ENCODE measurements at places on chromosomes 3 and 15.

GRCh38 chr15:95265419-95265997 is 1034.1 kb downstream of the MCTP2 start:
- peak; percentile 34 for DNase-seq

GRCh38 chr15:73075160-73075859 is 23.0 kb downstream of the NEO1 start:
- no peak for DNase-seq

- no peak for DNase-seq
These were observed 40.0 kb downstream of the CRTAP start for GRCh38 chr3:33153782-33154181.

DNA sequence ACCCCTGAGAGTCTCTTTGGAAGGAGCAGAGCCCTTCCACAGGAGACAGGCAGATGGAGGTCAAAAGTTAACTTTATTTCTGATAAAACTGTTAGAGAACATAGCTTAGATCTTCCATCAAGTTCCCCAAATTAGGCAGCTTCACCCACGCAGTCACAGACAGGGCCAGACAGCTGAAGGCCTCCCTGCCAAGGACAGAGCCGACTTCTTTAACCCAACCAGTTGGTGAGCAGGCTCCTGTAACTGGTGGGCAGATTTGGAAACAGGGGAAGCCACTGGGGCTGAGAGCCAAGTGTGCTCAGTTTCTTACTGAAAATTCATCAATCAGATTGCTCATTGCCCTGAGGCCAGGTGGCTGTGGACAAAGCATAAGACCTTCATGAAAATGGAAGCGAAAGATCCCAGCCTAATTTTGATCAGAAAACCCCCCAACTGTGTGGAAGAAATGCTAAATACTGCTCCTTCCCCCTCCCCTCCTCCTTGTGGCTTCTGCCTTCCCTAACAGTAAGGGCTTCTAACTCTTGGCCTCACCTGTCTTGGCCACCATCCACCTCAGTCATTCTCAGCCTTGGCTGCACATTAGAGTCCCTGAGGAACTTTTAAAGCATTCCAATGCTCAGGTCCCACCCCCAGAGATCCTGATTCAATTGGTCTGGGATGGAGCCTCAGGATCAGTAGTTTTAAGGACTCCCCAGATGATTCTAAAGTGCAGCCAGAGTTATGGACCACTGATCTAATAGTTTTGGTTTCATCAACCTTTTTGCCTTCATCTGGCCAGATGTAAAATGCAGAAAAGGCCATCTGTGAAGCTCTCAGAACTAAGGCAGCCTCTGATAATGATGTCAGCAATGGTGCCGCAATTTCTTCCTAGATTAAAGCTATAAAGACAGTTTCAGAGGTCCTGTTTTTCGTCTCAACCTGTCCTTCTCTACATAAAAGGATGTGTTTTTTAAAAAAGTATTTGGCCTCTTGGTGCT is 11.5 kb downstream of the CLRN1 start:
- DNase-seq, result no peak

DNA sequence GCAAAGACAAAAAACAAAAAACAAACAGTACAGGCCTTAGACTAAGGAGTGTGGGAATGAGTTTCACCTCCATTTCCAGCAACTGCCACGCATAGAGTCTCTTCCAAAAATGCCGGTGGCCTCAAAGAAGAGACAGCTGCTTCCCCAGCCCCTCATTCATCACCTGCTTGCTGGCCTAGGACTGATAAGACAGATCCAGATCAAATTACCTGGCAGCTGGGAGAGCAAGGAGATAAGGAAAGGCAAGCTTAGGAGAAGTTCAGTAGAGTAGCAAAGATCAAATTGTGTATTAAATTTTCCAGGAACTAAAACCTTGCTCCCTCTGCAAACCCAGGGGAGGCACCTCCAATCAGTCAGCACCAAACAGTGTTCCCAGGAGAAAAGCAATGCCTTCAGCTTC is 325.8 kb upstream of the CTNNB1 start:
- DNase-seq, result no peak

- peak; percentile 59 for DNase-seq
These were observed 145.3 kb upstream of the ROPN1 start for GRCh38 chr3:124137216-124137615.

GRCh38 chr3:123372686-123373473 is 76.0 kb downstream of the ADCY5 start:
- no peak for DNase-seq

DNA sequence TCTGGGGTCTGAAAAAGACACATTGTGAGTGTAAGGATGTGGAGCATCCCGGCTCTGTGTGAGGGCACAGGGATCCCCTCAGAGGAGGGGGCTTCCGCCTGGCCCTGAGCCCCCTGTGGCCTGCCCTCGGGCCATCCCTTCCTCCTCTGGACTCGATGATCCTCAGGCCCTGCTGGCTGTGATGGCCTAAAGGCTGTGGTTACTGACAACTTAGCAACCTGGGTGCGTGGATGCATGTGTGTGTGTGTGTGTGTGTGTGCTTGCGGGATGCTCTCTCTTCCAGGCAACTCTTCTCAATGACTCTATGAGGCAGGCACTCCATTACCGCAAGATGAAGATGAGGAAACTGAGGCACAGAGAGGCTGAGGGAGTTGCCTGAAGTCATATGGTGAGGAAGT is 66.0 kb downstream of the ASB7 start:
- DNase-seq, result no peak

DNA sequence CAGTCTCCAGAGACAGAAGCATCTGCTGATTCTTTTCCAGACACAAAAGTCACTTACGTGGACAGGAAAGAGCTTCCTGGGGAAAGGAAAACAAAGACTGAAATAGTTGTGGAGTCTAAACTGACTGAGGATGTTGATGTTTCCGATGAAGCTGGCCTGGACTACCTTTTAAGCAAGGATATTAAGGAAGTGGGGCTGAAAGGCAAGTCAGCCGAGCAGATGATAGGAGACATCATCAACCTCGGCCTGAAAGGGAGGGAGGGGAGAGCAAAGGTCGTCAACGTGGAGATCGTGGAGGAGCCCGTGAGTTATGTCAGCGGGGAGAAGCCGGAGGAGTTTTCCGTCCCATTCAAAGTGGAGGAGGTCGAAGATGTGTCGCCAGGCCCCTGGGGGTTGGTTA is 25.4 kb downstream of the SYNM start:
- no peak for DNase-seq

- DNase-seq, result no peak
These were observed 15.1 kb upstream of the CCR2 start for GRCh38 chr3:46338840-46339239.

- peak; percentile 28 for DNase-seq
These were observed 2.7 kb upstream of the CRELD1 start for GRCh38 chr3:9930804-9931418.

- no peak for DNase-seq
These were observed 18.1 kb upstream of the SMCO1 start for GRCh38 chr3:196533260-196533681.

- no peak for DNase-seq
These were observed 1.6 kb downstream of the CYP11A1 start for GRCh38 chr15:74365598-74366445.

- DNase-seq, result no peak
These were observed 53.0 kb upstream of the GYG1 start for GRCh38 chr3:148938306-148938705.

- no peak for DNase-seq
These were observed 503.5 kb downstream of the FGF12 start for GRCh38 chr3:192223815-192224214.

DNA sequence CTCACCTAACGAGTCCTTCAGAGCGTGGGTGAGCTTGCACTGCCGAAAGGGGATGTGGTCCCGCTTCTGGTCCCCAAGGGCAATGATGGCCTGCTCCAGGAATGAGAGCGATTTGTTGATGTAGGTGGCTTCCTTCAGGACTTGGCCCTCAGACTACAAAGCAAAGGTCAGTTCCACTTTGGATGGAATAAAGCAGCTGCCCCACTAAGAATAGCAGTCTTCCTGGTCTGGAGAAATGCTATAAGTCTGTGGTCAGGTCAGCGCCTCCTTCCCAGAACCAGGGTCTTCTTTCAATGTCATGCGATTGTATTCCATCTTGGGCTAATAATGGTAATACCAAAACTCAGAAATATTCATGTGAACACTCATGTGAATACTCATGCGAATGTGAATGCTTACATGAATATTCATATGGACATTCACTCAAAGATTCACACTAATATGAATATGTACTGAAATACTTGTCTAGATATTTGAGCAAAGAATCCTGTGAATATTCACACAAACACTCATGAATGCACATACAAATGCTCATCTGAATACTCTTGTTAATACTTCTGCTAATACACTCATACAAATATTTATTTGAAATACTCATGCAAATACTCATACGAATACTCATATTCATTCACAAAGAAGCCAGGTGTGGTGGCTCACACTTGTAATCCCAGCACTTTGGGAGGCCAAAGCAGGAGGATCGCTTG is 16.7 kb downstream of the KIF9 start:
- no peak for DNase-seq

- no peak for DNase-seq
These were observed 81.5 kb upstream of the RASGRF1 start for GRCh38 chr15:79172032-79172481.

DNA sequence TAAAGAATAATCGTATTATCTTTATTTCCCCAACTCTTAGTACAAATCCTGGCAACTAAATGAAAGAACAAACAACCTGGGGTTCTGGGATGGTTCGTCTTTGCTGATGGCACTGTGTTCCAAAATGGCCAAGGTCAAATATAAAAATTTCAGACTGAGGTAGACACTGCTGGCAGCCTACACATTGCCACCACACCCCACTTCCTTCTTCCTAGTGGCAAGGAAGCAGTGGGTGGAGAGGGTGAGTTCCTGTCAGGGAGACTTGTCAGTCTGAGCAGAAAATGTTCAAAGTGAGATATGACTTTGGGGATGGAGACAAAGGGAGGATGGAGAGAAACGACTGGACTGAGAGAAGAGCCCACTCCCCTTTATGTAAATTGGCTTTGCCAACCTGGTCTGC is 69.6 kb downstream of the LMCD1 start:
- DNase-seq, result no peak

- DNase-seq, result no peak
These were observed 278.6 kb downstream of the UBE2E2 start for GRCh38 chr3:23481616-23482278.

DNA sequence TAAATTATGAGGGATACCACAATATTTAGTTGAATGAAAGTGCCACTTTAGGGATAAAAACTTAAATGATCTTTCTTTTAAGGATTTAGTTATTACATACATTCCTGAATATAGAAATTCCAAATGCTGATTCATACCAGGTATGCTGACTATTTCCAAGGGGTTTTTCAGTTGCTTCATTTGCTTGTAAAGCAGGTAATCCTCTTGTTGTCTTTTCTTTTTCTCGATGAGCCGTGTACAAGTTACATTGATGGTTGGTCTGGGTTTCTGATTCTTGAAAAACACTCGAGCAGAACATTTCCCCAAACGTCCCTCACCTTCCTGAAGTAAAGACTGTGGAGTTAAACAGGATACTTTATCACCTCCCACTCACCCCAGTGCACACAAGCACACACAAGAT is 21.7 kb downstream of the RARRES1 start:
- no peak for DNase-seq

DNA sequence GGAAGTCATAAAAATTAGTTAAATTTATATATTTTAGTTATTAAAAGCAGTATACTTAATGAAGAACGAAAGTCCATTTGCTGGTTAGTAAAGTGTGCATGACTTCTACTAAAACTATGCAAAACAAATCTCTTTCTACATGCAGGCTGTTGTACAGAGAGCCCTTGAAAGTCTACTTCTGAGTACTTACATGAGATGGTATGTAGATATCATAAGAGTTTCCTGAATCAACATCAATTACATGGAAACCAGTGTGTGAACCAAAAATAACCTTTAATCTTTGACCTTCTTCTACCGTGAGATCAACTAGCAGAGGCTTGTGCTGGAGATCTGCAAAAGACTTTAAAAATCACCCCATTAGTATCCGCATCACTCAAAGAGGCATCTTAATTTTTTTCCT is 42.1 kb upstream of the SLC2A2 start:
- no peak for DNase-seq

DNA sequence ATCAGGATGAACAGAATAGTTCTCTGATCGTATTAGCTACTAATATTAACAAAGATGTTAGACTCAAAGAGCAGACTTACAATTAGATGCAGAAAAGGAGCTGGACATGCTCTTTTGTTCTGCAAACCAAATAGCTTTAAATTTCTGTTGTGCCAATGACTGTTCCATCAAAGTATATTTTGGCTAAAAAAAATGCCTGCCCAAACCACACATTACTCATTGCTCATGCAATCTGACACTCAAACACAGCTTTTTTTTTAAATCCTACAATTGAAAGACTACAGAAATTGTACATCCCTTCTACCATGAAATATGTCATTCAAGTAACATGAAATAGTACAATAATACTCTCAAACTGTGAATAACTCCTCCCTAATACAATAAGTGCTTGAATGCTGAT is 48.6 kb downstream of the SHOX2 start:
- DNase-seq, result peak; percentile 60

DNA sequence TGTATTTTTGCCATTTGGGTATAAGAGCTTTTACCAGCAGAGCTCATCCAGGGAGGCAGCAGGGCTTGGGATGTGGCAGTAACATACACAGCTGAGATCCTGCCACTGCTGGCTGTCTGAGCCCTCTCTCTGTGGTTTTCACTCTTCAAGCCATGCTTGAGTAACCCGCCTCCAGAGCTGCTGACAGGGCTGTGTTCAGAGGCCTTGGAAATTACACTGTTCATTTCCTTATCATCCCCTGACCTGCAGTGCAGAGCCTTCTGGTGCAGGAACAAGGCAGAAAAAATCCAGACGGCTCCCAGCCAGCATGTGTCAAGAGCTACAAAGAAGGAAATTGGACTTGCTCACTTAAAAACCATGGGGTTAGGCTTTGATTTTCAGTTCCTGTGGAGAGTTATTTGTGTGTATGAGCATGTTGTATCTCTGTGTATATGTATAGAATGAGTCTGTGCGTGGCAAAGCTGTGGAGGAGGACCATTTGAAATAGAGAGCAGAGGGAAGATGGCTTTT is 47.0 kb downstream of the ZNF609 start:
- no peak for DNase-seq

- DNase-seq, result no peak
These were observed 315.8 kb upstream of the CCDC54 start for GRCh38 chr3:107061466-107061865.

GRCh38 chr15:101327147-101327740 is 32.2 kb upstream of the SNRPA1 start:
- no peak for DNase-seq

- DNase-seq, result no peak
These were observed 11.6 kb downstream of the ADAMTSL3 start for GRCh38 chr15:83665480-83665879.

- peak; percentile 72 for DNase-seq
These were observed 361.6 kb downstream of the RBMS3 start for GRCh38 chr3:29642393-29643033.

DNA sequence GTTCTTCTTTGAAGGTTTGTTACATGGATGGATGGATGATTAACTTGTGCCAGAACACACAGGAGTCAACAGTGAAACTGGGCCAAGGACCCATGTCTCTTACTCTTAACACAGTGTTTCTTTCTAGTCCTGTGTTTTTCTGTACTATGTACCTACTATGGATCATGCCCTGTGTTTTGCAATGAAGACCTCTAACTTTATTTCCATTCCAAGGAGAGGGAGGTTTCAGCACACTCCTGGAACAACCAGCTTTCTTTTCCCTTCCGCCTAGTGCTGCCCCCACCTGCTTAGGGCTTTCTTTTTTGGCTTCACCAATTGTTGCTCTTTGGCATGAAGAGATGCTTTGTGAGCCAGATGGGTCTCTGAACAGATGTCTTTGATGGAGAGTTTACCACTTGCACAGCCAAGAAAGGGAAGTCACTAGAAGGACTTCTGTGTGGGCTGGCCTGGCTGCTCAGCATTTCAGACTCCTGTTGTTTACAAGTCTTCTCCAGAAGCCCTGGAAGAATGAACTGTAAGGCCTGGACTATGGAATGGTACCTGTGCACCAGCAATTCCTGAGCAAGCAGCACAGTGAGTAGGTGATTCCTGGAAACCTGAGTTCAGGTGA is 44.5 kb downstream of the SNAPC5 start:
- no peak for DNase-seq
